Colonic mucosa (tissue), 4 donors: ENCODE measurements at places on chromosomes 3 and 15.

GRCh38 chr3:169554611-169555010, 108.9 kb downstream of the MECOM start:
- H3K27ac ChIP-seq = no peak overlapping the region
- no peak overlapping the region for H3K4me3 ChIP-seq
- no peak for DNase-seq
- H3K27me3 ChIP-seq = no peaks in the 10 kb centered on the region
- no peaks in the 10 kb centered on the region for H3K4me1 ChIP-seq

- H3K27me3 ChIP-seq = no peaks in the 10 kb centered on the region
- no peak overlapping the region for H3K4me3 ChIP-seq
- no peak for DNase-seq
- no peak overlapping the region for H3K27ac ChIP-seq
Observed at GRCh38 chr3:162022911-162023310, 526.3 kb downstream of the OTOL1 start.

- no peak for DNase-seq
- no peak overlapping the region for H3K27ac ChIP-seq
- H3K4me3 ChIP-seq = no peak overlapping the region
- H3K27me3 ChIP-seq = no peaks in the 10 kb centered on the region
- no peaks in the 10 kb centered on the region for H3K4me1 ChIP-seq
Observed at GRCh38 chr3:189239616-189240015, 67.8 kb downstream of the TPRG1 start.

DNA sequence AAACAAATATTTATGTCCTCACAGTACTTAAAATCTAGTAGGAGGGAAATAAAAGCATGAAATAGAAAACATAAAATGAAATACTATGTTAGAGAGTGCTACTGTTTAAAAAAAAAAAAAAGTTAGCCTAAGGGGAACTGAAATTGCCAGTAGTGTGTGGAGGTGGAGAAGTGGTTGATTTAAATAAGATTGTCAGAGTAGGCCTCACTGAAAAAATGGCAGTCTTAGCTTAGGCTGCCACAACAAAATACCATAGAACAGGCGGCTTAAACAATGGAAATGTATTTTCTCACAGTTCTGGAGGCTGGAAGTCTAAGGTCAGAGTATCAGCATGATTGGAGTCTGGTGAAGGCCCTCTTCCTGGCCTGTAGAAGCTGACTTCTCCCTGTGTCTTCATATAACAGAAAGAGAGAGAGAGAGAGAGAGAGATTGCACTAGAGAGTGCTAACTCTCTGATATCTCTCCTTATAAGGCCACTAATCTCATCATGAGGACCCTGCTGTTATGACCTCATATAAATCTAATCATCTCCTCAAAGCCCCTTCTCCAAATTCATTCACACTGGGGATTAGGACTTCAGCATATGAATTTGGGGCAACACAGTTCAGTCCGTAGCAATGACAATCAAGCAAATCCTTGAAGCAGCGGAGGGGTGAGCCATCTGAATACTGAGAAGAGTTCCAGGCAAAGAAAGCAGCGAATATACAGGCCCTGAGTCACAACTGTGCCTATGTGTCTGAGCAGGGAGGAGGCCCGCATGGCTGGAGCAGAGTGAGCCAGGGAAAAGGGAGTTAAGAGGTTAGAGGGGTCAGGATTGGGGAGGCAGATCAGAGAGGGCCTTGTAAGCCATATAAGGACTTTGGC, 23.6 kb upstream of the LRRC34 start:
- H3K27me3 ChIP-seq = no peaks in the 10 kb centered on the region
- DNase-seq = no peak
- H3K4me1 ChIP-seq = peaks cover 4% of the 10 kb centered on the region
- no peaks in the 10 kb centered on the region for H3K36me3 ChIP-seq
- no peak overlapping the region for H3K27ac ChIP-seq

DNA sequence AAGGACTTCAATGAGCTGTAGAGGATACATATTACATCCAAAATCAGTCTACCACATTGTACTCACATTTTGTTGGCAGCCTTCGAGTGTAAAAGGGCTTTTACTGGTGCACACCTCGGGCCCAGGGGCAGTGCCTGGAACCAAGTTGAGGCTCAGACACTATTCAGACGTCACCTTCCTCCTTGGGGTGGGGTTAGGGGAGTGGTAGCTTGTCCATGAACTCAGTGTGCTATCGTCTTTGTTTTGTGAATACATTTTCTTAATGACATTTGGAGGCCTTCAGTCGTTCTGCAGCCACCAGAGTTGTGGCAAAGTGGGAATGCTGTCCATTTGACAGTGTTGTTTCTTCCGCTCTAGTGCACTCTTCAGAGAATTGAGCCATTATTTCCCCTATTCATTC, 114.2 kb downstream of the PGPEP1L start:
- H3K27ac ChIP-seq = no peak overlapping the region
- H3K36me3 ChIP-seq = no peaks in the 10 kb centered on the region
- H3K4me3 ChIP-seq = no peak overlapping the region
- no peaks in the 10 kb centered on the region for H3K4me1 ChIP-seq
- no peak for DNase-seq

DNA sequence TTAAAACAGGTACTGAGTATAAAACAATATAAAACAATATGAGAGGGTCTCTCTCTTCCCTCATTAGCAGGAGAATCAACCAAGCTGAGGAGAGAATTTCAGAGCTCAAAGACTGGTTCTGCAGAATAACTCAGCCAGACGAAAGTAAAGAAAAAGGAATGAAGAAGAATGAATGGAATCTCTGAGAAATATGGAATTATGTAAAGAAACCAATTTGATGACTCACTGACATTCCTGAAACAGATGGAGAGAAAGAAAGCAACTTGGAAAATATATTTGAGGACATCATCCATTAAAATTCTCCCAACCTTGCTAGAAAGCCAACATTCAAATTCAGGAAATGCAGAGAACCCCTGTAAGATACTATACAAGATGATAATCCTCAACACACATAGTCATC, 630.9 kb downstream of the PYDC2 start:
- no peaks in the 10 kb centered on the region for H3K36me3 ChIP-seq
- no peak overlapping the region for H3K27ac ChIP-seq
- H3K27me3 ChIP-seq = no peaks in the 10 kb centered on the region
- H3K4me1 ChIP-seq = no peaks in the 10 kb centered on the region

- H3K4me3 ChIP-seq = no peak overlapping the region
- no peaks in the 10 kb centered on the region for H3K36me3 ChIP-seq
- H3K27me3 ChIP-seq = no peaks in the 10 kb centered on the region
- H3K4me1 ChIP-seq = no peaks in the 10 kb centered on the region
Observed at GRCh38 chr3:9124730-9125129, 124.7 kb downstream of the SRGAP3 start.

GRCh38 chr3:156180077-156180476, 59.7 kb downstream of the KCNAB1 start:
- H3K4me1 ChIP-seq = no peaks in the 10 kb centered on the region
- no peaks in the 10 kb centered on the region for H3K36me3 ChIP-seq
- no peak overlapping the region for H3K4me3 ChIP-seq

DNA sequence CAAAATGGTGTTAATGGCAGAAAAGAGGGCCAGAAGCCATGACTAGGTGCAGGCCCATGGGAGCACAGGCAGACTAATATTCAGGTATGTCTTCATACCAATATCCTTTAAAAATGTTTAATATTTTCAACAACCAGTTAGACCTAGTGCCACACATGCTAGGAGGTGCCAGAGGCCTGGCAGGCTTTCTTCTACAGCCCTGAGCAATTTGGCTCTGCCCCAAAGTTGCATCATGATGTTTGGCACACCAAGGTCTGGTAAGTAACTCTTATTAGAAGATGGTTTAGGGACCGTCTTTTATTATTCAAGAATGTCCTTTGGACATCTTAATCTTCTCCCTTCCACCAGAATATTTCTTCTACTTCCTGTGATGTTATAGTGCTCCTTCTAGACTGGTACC, 34.8 kb downstream of the MITF start:
- H3K4me1 ChIP-seq = no peaks in the 10 kb centered on the region
- DNase-seq = no peak
- no peaks in the 10 kb centered on the region for H3K36me3 ChIP-seq
- H3K27me3 ChIP-seq = no peaks in the 10 kb centered on the region
- H3K4me3 ChIP-seq = no peak overlapping the region
- H3K27ac ChIP-seq = no peak overlapping the region

DNA sequence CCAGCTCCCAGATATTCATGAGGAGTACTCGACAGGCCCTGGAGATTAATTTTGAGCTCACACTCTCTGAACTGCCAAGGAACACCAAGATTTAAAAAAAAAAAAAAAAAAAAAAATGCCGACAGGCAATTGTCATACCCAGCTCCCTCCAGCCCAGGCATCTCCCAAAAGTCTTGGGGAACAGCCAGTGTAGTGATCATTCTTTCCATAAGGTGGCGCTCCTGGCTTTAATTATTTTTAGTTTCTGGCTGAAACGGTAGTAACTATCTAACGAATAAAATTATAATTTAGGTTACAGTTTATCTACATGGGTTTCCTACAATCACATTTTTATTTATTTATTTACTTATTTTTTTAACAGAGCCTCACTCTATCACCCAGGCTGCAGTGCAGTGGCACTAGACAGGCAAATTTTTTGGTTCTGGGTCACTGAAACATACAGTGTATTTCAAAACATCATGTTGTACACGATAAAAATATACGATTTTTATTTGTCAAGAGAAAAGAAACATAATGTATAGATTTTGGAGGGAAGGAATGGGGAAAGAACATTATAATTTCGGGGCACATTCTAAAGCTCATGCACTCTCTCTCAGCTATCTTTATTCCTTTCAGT, 157.3 kb downstream of the ADAMTS9 start:
- H3K27me3 ChIP-seq = no peaks in the 10 kb centered on the region
- H3K4me3 ChIP-seq = no peak overlapping the region
- H3K4me1 ChIP-seq = no peaks in the 10 kb centered on the region
- peak; percentile 70 for DNase-seq
- H3K27ac ChIP-seq = no peak overlapping the region
- H3K36me3 ChIP-seq = no peaks in the 10 kb centered on the region

DNA sequence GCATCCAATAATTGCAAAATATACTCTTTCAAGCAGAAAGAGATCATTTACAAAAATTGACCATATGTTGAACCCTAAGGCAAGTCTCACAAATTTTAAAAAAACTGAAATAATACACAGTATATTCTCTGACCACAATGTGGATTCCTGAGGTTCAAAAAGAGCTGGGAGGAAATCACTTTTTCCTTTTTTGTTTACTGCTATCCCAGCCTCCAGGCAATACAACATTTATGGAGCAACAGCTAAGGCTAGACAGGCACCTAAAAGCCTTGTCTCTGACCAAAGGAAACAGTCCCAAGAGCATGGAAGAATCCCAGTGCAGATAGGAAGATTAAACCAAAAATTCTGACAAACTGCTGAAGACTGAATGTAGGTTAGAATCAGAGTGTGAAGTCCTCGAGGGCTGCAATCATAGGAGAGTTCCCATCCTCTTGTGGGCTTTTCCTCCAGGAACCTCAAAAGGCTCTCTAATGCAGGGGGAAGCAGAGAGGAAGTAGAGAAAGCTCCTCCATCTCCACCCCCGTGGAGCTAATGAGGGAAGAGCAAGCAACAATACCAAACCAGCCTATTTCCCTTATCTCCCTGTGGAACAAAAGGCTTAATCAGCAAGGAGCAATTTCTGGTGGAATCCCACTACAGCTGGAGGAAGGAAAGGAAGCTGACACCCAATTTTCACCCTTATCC, 57.0 kb downstream of the TMCC1 start:
- DNase-seq = no peak
- no peak overlapping the region for H3K4me3 ChIP-seq
- H3K27ac ChIP-seq = no peak overlapping the region
- no peaks in the 10 kb centered on the region for H3K36me3 ChIP-seq
- H3K4me1 ChIP-seq = no peaks in the 10 kb centered on the region
- H3K27me3 ChIP-seq = no peaks in the 10 kb centered on the region

DNA sequence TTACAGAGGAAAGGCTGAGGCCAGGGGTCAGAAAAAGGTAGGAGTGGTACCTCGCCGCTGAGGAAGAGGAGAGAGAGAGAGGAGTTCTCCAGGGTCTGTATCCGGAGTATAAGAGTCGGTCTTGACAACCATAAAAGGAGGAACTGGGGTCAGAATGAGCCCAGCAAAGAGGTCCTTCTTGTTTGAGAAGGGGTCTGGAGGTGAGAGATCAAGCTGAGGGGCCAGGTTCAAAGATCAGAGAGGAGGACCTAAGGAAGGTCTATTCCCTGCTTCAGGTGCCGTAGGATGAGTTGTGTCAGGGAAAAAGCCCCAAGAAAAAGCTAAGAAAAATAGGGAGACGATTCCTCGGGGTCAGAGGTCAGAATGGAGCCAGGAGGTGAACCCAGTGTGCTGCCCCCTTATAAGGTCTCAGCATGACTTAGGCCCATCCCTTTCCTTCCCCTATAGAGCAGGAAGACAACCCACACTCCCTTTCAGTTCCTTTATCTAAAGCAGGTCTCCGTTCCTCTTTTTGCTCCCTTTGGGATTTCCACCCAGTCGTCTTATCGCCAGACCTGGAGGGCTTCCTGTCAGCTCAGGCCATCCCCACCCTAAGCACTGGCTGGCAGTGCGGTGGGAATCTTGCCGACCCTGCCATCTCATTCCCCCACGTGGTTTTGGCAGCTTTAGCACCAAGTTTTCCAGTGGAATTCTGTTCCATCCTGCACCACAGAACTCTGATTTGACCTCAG, 651 bp downstream of the MTMR14 start:
- H3K4me3 ChIP-seq = peak overlapping the region; percentile 97
- no peaks in the 10 kb centered on the region for H3K27me3 ChIP-seq
- H3K27ac ChIP-seq = peak overlapping the region; percentile 72
- DNase-seq = no peak

GRCh38 chr3:194986208-194987043, 284.5 kb downstream of the XXYLT1 start:
- H3K27ac ChIP-seq = no peak overlapping the region
- peaks cover 5% of the 10 kb centered on the region for H3K4me1 ChIP-seq
- H3K27me3 ChIP-seq = peaks cover 3% of the 10 kb centered on the region
- DNase-seq = no peak
- no peak overlapping the region for H3K4me3 ChIP-seq

- no peak overlapping the region for H3K27ac ChIP-seq
- H3K36me3 ChIP-seq = no peaks in the 10 kb centered on the region
- no peaks in the 10 kb centered on the region for H3K27me3 ChIP-seq
- no peak for DNase-seq
Observed at GRCh38 chr3:170840291-170840859, 29.6 kb downstream of the RPL22L1 start.

- no peak overlapping the region for H3K4me3 ChIP-seq
- DNase-seq = no peak
- no peaks in the 10 kb centered on the region for H3K27me3 ChIP-seq
- H3K4me1 ChIP-seq = peaks cover 3% of the 10 kb centered on the region
Observed at GRCh38 chr15:64464276-64465005, 4.1 kb downstream of the ZNF609 start.

DNA sequence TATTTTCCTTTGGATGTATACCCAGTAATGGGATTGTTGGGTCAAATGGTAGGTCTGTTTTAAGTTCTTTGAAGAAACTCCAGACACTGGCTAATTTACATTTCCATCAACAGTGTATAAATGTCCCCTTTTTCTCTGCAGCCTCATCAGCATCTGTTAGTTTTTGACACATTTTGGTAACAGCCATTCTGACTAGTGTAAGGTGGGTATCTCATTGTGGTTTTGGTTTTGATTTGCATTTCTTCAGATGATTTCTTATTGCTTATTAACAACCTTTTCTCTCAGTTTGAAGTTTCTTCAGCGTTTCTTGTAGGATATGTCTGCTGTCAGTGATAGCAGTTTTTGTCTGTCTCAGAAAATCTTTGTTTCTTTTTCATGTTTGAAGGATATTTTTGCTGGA, 15.4 kb downstream of the GALK2 start:
- H3K27ac ChIP-seq = no peak overlapping the region
- no peak for DNase-seq
- H3K36me3 ChIP-seq = no peaks in the 10 kb centered on the region
- H3K4me1 ChIP-seq = no peaks in the 10 kb centered on the region
- no peak overlapping the region for H3K4me3 ChIP-seq

- no peak overlapping the region for H3K27ac ChIP-seq
- no peaks in the 10 kb centered on the region for H3K27me3 ChIP-seq
- no peak overlapping the region for H3K4me3 ChIP-seq
- no peaks in the 10 kb centered on the region for H3K4me1 ChIP-seq
- no peak for DNase-seq
- H3K36me3 ChIP-seq = no peaks in the 10 kb centered on the region
Observed at GRCh38 chr3:126155819-126156218, 24.6 kb downstream of the ALDH1L1 start.
